ENCODE measurements at places on chromosomes 11 and 22.

DNA sequence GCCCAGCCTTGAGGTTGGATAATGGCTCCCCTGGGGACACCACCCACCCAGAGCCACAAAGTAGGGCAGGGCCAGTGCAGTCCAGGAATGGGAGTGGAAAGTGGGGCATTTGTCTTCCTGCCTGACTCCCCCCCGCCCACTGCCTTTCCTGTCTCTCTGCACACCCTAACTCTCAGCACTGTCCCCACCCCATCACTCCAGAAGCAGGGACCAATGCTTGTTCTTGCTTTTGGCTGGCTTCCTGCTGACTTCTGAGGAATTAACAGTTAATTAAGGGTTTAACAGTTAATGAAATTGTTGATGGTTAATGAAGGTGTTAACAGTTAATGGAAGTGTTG lies 4.7 kb downstream of the PITPNM1 start:
- DNase-seq = no peak

GRCh38 chr11:28528217-28528616 lies 420.0 kb downstream of the METTL15 start:
- no peak for DNase-seq

DNA sequence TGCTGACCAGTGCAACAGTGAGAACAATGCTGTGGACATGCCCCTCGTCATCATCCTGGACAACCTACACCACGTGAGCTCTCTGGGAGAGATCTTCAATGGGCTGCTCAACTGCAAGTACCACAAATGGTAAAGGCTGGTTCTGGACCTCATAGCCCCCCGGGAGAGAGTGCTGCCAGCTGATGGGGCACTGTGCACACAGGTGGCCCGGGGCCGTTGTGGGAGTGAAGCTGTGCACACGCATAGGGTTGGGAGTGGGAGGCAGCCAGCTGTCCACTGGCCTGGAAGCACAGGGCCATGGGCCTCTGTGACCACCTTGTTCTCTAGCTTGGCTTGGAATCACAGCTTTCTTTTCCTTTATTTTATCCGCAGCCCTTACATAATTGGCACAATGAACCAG lies 57.0 kb downstream of the DBX1 start:
- no peak for DNase-seq

- no peak for DNase-seq
Measured at GRCh38 chr11:62071408-62071807, 52.4 kb upstream of the INCENP start.

DNA sequence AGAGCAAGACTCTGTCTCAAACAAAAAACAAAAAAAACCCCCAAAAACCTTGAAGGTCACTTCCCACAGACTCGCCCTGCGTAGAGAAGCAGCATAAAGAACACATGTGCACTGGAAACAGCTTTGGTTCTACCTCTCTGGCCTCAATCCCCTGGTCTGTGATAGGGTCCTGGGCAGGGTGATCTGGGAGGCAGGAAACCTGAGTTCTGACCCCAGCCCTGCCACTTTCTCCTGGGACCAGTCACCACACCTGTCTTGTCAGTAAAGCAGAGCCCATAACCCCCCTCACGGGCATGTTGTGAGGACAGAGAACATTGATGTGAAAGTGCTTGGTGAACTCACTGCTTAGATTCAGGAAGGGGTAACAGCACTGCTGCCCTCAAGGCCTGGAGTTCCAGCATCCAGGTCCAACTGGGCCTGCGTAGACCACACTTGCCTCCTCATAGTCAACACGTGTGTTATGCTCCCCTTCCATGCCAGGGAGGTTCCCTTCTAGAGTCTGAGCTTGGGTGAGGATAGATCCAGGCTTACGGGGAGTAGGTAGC lies 11.4 kb downstream of the UCP2 start:
- DNase-seq = peak; percentile 58

DNA sequence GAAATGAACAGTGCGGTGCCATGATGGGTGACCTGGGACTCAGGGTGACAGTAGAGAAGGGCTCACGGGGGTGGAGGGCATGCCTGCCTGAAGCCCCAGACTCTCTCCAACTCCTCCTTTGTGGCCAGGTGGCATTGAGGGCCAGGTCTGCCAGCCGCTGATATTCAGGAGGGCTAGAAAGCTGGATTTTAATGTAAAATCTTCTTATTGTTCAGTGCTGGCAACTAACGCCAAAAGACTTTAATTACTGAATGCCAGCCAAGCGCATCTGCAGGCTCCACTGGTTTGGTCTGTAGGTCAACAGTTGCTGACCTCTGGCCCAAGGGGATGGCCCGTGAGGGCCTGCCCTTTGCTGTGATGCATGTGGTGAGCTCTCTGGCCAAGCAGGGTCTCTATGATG lies 10.3 kb downstream of the MRGPRG start:
- DNase-seq = no peak

DNA sequence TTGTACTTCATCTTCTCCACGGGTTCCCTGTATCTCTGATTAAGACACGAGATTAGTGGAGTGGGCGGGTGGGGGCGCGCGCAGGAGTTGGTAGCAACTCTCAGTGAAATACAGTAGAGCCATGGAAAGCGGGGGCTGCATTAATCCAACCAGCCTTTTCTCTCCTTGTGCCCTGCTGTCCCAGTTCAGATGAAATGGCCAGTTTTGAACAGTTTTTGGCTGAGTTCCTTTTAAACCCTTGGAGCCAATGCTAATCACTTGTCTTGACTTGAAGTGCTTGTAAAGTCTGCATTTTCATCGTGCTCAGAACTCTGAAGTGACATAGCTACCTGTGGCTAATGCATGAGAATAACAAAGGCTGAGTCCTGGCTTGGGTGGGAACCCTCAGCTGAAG lies 734 bp upstream of the TMEM123 start:
- no peak for DNase-seq
